SK-N-SH (cell line): ENCODE measurements at places on chromosomes 3 and 15.

DNA sequence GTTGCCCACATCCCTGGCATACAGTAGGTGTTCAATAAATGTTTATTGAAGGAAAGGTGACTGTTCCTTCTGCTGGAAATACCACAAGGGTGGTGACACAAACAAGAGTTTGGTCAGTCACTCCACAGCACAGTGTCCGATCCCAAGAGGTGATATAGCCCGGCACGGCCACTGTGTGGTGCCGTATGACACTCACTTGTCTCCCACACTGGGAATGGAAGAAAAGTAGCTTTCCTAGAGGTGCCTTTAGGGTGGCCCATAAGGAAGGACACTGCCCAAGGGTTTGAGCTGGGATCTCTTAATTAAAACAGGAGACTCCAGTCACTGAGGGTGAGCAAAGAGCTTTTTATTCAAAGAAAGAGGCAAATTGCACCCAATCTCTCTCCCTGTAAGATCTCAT is 40.5 kb downstream of the TGM4 start:
- peak; percentile 45 for DNase-seq

GRCh38 chr3:110311541-110311940 is 760.1 kb upstream of the NECTIN3 start:
- DNase-seq, result no peak

- no peak for DNase-seq
Observed at GRCh38 chr3:179739816-179740594, 87.2 kb downstream of the USP13 start.

DNA sequence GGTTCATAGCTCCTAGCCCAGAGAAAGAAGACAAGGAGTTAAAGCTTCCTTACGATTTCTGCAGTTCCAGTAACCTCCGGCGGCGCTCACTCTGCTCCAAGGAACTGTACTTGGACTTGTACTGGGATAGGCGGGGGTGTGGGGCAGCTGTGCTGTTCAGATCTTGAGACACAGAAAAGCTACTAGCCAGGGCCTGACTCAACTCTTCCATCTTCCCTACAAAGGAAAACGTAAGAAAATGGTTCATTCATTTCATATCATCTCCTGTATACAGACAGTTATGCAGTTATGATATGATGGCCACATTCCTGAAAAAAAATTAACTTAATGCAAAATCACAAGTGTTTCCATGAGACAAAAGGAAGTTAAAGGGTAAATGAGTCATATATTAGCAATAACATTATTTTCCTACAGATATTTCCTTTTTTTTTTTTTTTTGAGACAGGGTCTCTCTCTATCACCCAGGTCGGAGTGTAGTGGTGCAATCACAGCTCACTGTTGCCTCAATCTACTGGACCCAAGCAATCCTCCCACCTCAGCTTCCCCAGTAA is 4.6 kb downstream of the SNUPN start:
- DNase-seq, result no peak

- DNase-seq, result no peak
Observed at GRCh38 chr3:115666920-115667737, 43.8 kb downstream of the GAP43 start.

DNA sequence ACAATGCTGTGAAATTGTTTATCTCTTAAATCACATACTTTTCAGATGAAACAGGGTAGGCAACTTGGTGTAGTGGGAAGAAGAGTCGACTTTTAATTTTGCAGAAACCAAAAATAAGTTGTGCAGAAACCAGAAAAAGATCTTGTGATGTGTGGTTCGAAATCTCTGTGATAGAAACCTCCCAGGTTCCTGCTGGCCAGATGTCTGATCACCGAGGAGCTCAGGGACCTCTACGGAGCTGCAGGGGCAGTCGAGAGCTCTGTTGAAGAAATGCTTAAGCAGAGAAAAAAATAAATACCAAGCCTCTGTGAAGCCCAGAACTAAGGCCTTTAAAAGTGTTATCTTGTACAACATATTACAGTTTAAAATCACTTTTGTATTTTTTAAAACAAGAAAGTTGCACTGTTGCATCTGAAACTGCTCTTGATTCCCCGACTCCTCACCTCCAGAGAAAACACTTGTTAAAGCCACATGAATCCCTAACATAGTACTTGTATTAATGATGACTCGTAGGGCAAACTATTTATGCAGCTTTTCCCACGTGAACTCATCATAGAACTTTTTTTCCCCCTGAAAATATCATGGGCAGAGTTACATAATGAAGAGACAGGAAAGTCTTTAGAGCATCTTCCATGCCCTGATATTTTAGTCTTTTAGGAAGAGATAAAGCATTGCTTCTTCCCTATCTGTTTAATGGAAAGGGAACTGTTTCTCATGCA is 51.3 kb downstream of the CCK start:
- DNase-seq, result no peak

DNA sequence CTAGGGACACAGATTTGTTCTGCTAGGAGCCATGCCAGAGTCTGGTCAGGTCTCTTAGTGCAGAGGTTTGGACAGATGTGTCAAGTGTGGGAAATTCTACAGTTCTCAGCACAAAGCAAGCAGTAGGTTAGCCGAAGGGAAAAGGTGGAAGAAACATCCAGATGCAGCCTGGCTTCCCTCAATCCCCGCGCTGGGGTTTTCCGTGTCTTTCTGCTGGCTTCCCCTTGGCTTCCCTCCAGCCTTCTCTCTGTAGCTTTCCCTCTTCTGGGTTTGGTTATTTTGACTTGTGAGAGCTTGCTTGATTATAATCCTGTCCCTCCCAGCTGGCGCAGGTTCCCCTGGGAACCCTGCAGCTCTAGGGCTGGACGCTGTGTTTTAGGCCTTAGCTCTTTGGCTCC is 4.1 kb downstream of the TF start:
- no peak for DNase-seq

DNA sequence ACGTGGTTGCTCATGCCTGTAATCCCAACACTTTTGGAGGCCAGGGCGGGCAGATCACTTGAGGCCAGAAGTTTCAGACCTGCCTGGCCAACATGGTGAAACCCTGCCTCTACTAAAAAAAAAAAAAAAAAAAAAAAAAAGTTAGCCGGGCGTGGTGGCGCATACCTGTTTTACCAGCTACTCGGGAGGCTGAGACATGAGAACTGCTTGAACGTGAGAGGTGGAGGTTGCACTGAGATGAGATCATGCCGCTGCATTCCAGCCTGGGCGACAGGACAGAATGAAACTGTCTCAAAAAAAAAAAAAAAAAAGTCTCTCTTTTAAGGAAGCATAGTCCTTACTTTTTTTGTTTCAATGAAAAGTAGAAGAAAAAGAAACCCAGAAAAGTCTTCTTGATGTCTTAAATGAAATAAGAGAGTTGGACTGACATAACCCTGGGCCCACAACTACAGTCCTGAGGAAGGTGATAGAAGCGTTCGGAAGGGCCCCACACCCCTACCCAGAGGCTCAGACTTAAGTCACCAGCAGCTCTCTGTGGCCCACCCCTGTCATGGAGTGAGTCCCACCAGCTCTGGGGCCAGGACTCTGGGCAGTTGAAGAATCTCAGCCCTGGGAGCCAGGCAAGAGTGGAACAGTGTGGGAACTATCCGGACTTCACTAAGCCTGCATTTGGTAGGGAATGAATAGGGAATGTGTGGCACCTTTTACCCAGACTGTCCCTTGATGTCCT is 2.6 kb downstream of the NME9 start:
- no peak for DNase-seq

GRCh38 chr3:23916886-23917678 is at the start of the genes NKIRAS1 and RPL15:
TSS of gene NKIRAS1 (minus strand) at chr3:23916990. CDS start at chr3:23910904, 6,086 bp downstream.
TSS of gene RPL15 (plus strand) at chr3:23917132. CDS start at chr3:23917860, 728 bp downstream.
- peak; percentile 95 for DNase-seq

- DNase-seq, result no peak
Observed at GRCh38 chr3:70186221-70186620, 126.2 kb downstream of the MDFIC2 start.

- DNase-seq, result no peak
Observed at GRCh38 chr3:190532731-190533203, 18.9 kb downstream of the IL1RAP start.
